ENCODE measurements at places on chromosomes 13 and 19.
A peak's percentile ranks its signal among the peaks of the same experiment; 100 is the strongest.

DNA sequence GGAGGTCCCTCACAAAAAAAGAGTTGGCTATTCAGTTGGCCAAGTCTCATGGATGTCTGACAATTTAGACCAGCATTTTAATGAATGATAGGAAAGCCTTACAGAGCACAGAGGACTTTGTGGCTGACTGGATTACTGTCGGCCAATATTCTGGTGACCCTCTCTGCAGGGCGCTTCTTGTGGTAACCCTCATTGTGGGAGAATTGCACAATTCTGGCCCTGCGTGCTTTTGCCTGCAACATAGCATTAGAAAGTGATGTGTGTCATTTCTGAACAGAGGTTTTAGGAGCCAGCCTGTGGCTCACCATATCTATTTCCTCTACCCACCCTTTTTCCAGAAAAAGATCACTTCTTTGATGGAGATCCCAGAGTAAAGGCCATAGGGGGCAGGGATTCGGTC, 71.4 kb downstream of the EFNB2 start:
- DNase-seq = no peak

DNA sequence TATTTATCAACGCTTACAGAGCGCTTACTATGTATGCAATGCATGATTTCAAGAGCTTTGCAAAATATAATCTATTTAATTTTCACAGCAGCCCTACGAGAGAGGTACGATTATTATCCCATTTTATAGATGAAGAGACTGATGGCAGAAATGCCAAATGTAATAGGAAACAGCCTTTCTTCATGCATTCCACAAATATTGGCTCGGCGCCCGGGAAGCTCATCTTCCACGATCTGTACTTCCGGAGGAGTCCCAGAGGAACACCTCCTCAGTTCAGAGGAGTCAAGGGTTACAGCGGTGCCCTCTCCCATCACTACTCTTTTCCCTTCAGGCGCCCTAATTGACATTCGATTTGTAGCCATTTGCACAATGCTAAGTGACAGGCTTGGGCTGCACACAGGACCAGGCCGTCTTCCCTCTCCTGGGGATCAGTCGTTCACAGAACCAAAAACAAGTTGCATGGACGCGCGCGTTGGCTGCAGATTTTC, 1.1 kb upstream of the ARHGAP35 start:
- peak; percentile 77 for DNase-seq

DNA sequence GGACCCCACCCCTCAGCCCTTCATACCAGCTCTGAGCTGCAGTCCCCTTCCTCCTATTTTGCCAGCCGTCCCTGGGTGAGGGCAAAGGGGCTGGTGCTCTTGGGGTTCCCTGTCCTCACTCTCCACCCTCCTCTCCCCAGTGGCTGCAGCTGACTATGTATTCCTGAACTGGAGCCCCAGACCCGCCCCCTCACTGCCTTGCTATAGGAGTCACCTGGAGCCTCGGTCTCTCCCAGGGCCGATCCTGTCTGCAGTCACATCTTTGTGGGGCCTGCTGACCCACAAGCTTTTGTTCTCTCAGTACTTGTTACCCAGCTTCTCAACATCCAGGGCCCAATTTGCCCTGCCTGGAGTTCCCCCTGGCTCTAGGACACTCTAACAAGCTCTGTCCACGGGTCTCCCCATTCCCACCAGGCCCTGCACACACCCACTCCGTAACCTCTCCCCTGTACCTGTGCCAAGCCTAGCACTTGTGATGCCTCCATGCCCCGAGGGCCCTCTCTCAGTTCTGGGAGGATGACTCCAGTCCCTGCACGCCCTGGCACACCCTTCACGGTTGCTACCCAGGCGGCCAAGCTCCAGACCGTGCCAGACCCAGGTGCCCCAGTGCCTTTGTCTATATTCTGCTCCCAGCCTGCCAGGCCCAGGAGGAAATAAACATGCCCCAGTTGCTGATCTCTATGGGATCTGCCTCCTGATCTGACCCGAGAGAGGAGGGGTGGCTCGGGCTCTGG, 2.4 kb downstream of the COX7A1 start:
- no peak for DNase-seq

DNA sequence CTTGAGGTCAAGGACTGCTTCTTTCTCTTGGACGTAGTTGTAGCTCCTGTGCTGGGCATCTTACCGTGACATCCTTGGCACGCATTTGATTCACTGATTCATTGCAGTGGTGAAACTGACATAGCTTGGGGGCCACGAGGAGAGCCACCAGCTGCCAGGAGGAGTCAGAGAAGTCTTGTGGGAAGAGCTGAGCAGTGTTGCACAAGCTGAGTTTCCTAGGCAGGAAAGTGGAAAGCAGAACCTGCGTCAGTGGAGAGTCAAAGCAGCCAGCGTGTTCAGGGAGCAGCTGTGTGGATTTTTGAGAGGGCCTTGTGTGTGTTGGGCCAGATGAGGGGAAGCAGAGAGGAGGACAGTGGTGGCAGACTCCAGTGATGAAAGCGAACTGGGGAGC, 5.3 kb upstream of the GPR183 start:
- peak; percentile 62 for DNase-seq

- no peak for DNase-seq
These were observed 93.3 kb downstream of the PIBF1 start for GRCh38 chr13:72875233-72875632.

GRCh38 chr13:114211446-114212157, 23.1 kb upstream of the CDC16 start:
- DNase-seq = no peak

GRCh38 chr13:98236197-98236596, 59.1 kb upstream of the RNF113B start:
- DNase-seq = no peak

DNA sequence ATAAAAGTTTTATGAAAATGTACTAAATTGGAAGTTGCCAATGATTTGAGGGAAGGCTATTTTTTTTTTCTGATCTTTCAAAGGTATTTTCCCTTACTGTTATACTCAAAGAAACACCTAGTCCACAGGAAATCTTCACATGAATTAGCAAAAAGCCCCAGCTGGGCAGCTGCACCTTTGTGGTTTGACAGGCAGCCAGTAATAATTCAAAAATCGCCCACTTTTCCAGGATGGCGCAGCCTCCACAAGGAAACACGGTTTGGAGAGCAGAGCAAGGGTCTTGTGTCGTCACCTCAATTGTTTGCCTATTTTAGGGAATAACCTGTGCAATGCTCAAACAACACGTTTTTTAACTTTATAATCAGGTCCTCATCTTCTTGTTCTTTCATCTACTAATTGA, 324.9 kb upstream of the GPC6 start:
- DNase-seq = no peak

DNA sequence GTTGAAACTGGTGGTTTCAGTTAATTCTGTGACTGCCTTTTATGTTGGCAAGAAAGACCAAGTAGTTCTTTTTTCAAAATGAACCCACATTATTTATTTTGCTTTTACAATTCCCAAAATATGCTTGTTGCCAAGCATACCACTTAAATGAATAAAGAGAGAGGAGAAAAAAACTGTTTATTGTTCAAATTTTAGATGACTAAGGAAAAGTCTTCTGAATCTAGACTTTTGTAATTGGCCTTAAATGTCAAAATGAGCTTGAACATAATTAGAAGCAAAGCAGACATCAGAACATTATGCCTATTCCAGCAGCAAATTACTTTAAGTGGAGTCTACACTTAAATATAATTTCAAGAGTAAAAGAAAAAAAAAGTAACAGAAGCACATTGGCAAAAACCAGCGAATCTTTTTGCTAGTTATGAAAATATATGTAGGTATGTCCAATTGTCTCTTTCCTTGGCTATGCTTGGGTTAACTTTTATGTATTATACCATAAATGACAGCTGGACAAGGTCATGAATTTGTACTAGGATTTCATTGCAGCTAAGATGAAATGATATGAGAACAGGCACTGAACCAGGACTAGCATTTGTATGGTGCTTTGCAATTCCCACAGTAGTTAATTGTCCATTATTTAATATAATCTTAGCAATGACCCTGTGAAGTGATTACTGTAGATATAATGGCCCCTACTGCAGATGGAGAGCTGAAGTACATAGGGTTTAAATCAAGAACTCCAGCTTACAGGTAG, 211.9 kb downstream of the NALCN start:
- no peak for DNase-seq

- DNase-seq = no peak
These were observed 51.9 kb upstream of the ADGRE1 start for GRCh38 chr19:6835501-6835900.

DNA sequence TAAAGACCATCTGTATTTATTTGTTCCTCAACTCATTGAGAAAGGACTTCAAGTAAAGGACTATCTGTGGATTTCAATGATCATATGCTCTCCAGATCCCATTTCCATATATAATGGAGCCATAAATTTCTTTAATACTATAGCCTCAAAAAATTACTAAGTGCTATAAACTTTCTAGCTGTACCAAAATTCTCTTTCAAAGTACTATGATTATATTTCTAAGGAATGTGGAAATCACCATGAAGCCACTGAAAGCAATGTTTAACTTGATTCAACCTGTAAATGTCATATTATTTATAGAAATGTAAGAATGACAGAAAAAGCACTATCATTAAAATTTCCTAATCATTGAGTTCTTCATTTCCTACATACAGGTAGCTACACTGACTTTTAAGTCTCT, 20.7 kb downstream of the TBC1D4 start:
- no peak for DNase-seq

DNA sequence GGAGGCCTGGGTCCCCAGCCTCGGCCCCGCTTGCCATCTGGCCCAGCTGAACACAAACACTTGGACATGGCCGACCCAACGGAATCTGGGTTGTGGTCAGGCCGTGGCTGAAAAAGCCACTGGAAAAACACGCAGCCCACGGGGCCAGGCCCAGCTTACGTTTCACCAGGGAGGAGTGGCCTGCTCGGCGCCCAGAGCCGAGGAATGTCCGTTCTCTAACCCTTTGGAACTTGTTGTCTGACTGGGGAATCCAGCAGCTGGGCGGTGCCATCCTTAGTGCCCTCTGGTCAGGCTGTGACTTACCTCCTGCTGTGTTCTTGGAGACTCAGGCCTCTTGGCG, 13.8 kb downstream of the CILP2 start:
- no peak for DNase-seq

DNA sequence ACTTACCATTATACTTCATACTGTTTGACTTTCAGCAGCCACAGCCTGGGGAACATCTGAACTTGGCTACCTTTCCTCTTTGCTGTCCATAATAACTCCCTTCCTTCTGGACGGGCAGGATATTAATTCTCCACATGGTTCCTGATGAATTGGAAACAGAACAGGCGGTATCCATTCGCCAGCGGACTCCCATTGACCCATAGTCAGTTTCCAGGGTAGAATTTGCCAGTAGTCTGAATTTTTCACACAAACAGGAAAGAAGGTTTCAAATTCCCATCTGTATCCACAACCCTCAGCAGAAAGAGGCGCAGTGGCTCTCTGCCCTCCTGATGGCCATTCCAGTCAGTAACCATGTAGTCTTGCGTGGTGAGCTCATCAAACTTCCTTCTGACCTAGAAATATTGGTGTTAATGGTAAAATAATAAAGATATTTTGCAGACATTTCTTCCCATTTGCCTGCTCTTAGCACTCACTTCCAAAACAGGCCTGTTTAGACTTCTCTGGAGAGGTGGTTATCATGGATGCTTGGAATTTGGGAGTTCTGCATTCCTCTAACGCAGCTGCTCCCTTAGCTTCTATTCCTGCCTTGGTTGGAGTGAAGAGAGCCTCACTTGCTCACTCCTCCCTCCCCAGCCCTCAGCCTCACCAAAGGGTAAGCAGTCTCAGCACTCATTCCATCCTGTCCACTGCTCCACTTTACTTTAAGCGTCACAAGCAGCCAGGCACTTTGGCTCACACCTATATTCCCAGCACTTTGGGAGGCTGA, 75.0 kb upstream of the OXGR1 start:
- no peak for DNase-seq

GRCh38 chr13:21576426-21576825, 27.5 kb downstream of the MICU2 start:
- DNase-seq = no peak
